T-helper 2 cell treated with Interferon-gamma antibody and Interleukin-4, amounts not matched to agents 5 μg/mL and 100 μg/mL, for 36 hours (primary cell): ENCODE measurements at places on chromosomes 3 and 15.

GRCh38 chr3:70813311-70813710 lies 500.9 kb upstream of the MDFIC2 start:
- DNase-seq, result no peak

DNA sequence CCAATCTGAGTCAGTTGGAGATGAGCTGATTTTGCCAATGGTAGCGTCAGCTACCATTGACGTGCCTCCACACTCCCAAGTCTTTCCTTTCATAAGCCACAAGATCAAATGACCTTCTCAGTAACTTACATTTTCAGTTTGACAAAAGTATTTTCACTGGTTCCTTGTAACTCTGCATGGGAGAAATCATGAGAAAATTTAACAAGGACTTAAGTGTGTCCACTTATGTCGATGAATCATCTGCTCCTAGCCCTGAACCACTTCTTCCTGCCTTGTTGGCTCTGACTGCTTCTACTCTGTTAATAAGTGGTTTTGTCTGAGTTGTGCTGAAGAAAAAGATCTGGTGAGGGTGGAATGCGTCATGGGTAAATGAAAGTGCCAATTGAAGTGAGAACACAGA lies 101.2 kb downstream of the NFKBIZ start:
- peak; percentile 47 for DNase-seq

- no peak for DNase-seq
Measured at GRCh38 chr15:51355096-51355495, 13.6 kb downstream of the GLDN start.

DNA sequence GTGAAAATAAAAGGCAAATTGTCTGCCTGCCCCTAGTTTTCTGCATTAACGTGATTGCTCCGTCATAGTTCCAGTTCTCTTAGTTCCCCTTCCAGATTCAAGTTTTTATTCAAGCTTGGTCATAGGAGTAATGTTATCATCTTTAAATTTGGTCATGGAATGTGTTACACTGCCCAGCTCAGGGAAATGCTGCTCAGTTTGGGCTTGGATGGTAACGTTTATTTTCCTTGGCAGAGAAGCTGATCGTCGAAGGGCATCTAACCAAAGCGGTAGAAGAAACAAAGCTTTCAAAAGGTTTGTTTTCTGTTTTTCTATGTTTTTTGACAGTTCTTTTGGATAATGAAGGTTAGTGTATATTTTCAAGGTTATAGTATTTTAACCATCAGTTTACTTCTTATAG lies 118.4 kb upstream of the FLNB start:
- DNase-seq, result no peak

DNA sequence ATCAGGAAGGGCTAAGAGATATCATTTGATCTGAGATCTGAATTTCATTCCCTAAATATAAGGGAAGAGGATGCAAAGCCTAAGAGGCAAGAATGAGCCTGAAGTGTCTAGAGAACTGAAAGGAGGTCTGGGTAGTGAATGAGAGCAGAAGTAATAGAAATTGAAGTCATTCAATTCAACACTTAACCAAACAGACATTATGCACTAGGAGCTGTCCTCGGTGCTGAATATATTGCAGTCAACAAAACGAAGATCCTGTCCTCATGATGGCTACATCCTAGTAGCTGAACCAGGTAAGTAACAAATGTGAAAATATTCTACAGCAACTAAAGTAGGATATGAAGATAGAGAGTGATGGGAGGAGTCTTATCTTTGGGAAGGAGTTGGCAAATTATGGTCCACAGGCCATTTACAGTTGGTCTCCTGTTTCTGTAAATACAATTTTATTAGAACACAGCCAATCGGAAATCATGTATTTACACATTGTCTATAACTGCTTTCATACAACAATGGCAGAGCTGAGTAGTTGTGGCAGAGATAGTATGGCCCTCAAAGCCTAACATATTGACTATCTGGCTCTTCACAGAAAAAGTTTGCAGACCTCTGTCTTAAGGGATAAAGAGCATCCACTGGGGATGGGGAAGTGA lies 192.9 kb upstream of the CADPS start:
- no peak for DNase-seq

DNA sequence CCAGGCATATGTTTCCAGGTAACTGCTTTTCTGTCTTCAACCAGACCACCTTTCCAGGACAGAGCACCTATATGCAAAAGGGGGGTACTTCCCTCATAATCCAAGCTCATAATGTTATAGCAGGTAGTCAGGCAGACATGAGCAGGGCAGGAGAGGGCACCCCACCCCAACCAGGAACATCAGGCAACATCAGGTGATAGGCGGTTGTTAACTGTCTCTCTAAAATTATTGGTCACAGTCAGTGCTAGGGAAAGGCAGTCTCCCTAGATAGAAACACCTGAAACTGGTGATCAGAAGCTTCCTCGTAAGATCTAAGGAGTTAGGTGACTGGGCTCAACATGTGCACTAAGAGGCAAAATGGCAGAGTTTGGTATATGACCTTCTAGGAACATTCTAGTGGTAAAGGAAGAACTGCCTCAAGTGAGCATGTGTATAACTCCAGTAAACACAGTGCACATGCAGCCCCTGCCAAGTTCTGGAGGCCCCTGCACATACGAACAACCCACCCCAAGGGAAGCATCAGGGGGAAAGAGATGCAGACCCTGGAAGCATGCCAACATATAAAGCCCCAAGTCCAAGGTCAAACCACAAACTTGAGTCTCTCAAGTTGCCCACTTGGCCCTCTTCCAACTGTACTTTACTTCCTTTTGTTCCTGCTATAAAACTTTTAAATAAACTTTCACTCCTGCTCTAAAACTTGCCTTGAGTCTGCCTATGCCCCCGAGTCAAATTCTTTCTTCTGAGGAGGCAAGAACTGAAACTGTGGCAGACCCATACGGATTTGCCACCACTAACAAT lies 270.9 kb downstream of the ULK4 start:
- DNase-seq, result no peak

GRCh38 chr3:72692990-72693389 lies 155.3 kb downstream of the SHQ1 start:
- no peak for DNase-seq

GRCh38 chr3:167852216-167852615 lies 116.7 kb downstream of the SERPINI1 start:
- DNase-seq, result no peak

- no peak for DNase-seq
Measured at GRCh38 chr3:28590860-28591259, 242.2 kb upstream of the AZI2 start.

DNA sequence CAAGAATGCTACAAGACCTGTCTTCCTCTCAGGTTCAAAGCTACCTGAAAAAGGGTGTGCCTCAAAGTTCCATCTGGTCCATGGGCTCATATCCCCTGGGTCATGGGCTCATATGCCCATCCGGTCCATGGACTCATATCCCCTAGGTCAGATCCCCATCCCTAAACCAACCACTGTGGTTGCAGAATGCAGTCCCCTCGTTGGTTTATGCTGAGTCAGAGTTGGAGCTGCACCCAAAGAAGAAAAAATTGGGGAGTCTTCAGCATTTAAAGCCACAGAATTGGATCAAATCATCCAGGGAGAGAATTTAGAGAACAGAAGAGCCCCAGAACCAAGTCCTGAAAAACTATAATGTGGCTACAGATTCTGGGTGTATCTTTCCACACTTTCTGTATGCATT lies 71.5 kb upstream of the IL12A start:
- DNase-seq, result no peak

- no peak for DNase-seq
Measured at GRCh38 chr3:124951511-124952281, 17.1 kb upstream of the MUC13 start.

DNA sequence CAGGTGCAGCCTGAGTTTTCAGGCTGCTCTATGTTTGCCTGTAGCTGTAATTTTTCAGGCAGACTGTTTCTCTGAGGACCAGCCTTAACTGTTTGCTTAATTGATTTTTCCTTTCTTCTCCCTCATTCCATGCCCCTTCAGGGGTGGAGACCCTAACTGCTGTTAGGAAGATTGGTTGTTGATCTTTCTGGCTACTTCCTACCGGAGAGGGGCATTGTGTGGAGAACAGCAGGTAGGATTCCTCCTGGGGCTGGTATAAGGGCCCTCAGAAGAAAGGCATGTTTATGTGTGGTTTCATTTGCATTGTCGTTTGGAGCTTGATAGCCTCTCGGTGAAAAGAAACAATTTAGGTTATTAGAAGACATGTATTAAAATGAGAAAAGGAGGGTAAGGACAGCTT lies 56.9 kb upstream of the GOLGA6L2 start:
- no peak for DNase-seq

DNA sequence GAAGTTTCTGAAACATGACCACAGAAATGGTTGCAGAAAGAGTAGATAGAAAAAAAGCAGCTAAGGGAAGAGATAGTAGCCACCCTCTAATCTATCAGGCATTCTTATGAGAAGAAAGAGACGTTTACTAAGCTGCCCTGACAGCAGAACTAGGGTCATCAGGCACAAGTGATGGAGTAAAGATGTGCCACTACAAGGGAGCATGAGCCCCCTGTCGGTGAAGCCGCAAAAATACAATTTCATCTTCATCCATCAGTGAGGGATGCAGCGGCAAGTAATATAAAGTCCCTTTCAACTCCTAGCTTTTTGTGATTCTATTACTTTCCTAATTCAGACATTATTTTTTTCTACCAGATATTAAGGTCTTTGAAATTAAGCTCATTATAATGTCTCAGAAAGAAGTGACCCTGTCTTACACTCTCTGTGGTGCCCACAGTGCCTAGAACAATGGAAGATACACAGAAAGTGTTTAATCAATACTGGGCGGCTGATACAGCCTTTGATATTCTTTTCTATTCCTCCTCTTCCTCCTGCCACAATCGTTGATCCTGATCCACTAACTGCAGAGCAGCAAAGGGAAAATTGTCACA lies 651.6 kb downstream of the NTRK3 start:
- no peak for DNase-seq

DNA sequence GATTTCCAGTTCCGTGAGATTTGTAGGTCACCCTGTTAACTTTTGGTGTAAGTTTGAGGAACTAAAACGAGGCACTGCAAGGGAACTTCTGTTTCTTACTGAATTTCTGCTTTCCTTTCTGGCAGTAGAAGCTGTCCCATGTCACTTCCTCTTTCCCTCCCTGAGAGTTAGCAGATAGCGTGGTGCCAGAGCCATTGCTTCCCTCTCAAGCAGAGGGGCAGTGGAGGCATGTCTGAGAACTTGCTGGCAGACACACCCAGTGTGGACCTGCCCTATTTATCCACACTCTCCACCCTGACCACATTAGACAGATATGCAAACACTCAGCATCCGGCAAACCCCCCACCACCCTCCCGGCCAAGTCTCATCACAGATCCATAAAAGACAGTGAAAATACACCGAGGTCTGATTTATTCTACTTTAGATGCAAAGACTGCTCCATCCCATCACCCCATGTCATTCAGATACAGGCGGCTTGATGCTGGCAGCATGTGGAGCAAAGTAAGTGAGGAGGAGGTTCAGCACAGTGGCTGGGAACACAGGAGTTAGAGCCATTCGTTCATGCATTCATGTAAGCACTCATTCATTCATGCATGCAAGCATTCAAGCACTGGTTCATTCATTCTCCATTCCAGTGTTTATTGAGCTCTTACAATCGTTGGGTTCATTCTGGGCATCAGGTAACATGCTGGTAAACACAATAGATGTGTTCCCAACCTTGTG lies 324.7 kb downstream of the SHQ1 start:
- DNase-seq, result no peak

DNA sequence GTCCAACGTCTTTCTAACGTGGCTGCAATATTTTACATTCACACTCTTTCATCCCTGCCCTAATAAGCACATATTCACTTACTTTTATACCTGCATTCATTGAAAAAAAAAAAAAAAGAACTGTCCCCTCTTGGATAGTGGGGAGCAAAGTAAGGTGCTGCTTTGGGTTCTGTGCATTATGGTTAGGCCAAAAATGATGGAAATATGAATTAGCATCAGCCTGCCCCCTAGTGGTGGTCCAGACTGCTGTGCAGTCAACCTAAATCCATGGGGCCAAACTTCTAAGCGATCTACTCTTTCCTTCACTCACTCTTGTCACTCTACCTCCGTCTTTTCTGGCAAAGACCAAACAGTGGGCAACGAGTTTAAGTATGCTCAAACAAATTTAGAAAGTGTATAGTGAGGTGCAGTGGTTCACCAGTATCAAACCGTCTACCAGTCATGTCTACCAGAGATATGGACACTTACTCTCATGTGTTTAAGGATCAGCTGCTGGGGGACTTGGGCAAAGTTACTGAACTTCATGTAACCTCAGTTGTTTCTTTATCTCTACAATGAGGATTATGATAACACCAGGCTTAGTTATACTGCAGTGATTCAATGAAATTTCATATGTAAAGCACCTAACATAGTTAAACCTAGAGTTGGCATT lies 61.5 kb upstream of the GRM7 start:
- no peak for DNase-seq

GRCh38 chr3:132545471-132545870 lies 51.6 kb upstream of the ACKR4 start:
- no peak for DNase-seq

DNA sequence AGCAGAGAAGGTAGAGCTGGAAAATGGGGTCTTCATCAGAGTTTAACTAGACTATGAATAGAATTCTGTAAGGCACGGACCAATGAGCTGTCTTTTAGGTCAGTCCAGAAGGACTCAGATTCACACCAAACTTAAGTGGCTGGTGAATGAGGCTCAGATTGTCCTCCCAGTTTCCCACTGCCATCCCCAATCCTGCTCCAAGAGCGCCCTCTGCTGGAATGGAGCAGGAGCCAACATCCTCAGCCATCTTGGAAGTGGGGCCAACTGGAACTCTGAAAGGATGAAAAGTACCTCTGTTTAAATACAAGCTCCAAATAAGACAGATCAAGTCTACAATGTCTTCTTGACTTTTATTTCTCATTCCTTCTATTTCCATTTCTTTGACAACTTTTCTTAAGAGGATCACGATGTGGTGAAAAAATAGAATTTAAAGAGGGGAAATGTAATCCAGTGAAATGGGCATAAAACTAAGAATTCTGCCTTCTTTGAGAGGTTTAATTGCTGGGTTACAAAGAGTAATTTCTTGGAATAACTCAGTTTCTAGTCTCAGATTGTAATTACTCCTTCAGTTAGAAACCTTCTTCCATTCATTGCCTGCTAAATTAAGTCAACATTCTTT lies 217.1 kb upstream of the TPRG1 start:
- DNase-seq, result peak; percentile 70

GRCh38 chr3:68987322-68987721 lies 26.2 kb downstream of the EOGT start:
- no peak for DNase-seq

DNA sequence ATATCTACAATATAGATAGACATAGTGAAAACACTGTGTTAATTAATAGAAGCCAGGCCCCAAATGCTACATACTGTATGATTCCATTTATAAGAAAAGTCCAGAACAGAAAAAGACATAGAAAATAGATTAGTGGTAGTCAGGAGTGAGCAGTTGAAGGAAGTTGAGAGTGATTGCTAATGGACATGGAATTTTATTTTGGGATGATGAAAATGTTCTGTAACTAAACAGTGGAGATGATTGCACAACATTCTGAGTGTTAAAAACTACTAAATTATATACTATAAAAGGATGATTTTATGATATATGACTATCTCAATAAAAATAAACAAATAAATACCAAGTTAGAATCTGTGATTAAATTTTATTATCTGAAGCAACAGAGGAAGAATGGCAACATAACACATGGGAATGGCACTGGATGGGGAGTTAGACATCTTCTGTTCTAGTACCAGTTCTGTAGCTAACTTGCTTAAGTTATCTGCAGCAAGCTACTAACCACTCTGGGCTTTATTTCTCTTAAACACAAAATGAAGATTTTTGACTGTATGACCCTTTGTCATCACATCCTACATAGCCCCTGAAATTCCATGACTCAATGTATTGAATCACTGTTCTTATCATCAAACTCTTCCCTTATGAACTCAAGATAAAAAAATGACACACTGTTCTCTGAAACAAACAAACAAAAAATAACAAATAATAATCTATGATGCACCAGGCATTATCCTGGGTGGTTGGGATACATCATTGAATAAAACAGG lies 612.7 kb downstream of the TBL1XR1 start:
- no peak for DNase-seq
